ENCODE measurements at places on chromosomes 1 and 21.

DNA sequence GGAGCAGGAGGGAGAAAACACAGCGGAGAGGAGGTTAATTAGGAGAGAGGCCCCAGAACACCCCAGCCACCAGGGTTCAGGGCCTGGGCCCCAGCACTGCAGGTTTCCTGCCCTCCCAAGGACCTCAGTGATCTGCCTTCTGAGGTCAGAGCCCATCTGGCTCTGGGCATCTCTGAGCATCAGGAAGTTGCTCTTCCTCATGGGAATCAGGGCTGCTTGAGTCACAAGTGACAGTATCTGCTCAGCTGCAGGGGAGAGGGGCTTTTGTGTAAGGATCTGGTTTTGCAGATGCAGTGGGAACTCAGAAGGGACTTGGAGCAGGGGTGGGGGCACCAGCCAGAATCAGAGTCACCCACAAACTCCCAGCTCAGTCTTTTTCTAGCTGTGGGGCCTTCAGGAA is 472.1 kb downstream of the PTPRU start:
- no peak for DNase-seq

GRCh38 chr1:230549625-230550024 is 92.7 kb upstream of the COG2 start:
- no peak for DNase-seq

DNA sequence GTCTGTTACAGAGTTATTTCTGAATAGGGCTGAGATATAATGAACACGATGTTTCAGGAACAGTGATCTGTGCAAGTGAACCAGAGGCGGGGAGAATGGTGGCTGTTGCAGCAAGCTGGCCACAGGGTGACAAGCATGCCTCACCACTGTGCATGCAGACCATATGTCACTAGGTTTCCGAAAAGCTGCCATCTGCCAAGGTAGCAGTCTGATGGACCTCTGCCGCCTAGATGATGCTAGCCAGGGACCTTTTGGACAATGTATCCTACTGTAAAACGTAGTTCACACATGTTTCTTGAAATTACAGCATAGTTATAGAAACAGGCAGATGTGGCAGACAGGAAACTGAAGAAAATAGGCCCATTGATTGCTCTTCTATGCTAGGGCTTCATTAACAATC is 204.2 kb upstream of the RRP15 start:
- no peak for DNase-seq

DNA sequence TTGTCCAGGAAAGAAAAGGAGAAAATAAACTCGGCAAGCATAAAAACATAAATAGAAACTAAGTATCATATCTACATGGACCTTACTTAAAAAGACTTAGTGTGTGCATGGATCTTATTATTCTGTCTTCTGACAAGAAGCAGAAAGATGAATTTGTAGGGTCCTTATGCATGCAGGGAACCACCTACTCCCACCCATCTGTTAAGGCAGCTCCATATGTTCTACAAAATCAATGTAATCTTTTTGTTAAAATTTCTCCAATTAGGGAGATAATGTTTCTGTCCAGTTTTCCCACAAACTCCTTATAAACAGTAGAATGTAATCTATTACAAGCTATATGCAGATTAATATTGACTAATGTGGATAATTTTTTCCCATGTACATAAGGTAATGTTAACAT is 13.9 kb upstream of the PTPN14 start:
- DNase-seq = no peak

GRCh38 chr1:36464605-36465393 is 615 bp upstream of the MRPS15 start:
- no peak for DNase-seq

DNA sequence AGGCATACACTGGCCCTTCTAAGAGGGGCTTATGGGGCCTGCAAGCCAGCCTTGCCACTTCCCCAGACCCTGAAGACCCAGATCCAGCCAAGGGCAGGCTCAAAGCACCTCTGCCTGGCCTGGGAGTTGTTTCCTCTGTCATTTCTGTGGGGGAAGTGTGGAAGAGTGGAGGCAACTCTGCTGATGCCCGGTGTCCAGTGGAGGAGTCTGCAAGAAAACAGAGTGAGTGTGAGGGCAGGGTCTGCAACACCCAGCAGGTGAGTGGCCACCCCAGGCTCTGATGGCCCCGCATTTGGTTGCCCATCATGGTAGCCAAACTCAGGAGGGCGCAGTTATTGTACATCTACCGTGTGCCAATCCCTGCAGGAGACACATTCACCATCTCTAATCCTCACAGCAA is 8.4 kb downstream of the CLEC20A start:
- no peak for DNase-seq

- no peak for DNase-seq
Measured at GRCh38 chr1:100152271-100152670, 19.3 kb downstream of the TRMT13 start.

DNA sequence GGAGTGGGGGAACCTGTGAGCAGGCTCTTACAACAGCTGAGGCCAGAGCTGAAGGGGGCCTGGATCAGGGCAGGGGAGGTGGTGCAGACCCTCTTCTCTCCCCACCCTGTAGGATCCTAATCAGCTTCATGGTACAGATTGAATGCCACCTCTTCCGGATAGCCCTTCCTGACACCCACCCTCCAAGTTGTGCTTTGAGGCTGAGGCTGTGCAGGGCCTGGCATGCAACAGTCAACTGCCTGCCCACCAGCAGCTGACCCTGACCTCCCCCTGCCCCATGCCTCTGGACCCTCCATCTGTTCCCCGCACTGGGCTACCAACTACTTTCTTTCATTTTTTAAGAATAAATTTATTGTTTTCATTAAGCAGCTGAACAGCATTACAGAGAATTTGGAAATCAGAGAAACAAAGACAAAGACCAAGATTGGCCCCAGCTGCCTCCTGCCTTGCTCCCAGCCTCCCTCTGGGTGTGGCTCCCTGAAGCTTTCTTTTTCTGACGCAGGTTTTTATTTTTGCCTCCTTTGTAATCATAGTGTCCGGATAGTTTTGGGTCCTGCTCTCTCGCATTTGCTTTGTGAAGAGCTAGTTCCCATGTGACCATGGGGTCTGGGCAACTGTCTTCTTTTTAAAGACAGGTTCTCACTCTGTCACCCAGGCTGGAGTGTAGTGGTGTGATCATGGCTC is 12.8 kb downstream of the ZNF362 start:
- DNase-seq = no peak

- no peak for DNase-seq
Measured at GRCh38 chr1:46399307-46399706, 5.2 kb downstream of the FAAH start.

- no peak for DNase-seq
Measured at GRCh38 chr1:246782120-246782900, 58.1 kb downstream of the SCCPDH start.

GRCh38 chr1:168535536-168535935 is 8.3 kb downstream of the XCL2 start:
- DNase-seq = no peak

- DNase-seq = no peak
Measured at GRCh38 chr1:110487726-110488125, 31.2 kb downstream of the KCNA10 start.

GRCh38 chr21:44024887-44025353 is 12.8 kb downstream of the TRAPPC10 start:
- DNase-seq = no peak

GRCh38 chr1:8455700-8456307 is 137.9 kb downstream of the SLC45A1 start:
- no peak for DNase-seq

DNA sequence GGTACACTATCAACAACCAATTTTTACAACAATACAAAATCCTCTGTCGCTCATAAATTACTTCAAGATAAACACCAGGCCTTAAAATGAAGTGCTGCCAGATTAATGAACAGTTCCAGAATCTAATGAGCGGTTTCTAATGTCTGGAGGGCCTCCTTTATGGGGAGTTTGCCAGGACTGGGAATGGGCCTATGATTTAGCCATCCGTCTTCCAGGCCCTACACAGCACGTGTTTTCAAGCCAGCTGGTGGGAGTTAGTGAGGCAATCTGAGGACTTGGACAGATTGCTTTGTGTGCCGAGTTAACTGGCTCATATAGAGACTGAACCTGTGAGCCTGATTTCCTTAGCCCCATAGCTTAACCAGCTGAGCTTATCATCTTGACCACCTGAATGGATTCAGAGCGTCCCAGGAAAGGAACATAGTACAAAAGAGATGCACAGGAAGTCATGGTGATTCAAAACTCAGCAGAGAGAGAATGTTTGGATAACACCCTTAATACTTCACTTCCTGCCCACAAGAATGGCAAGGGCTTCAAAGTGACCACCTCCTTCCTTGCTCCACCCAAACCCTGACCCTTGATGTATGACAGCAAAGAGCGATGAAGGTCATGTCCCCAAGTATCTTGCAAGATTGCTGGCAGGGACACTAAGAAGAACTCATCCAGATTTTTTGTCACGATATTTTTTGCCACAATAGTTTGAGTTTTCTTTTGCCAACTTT is 143.5 kb downstream of the SLC30A10 start:
- no peak for DNase-seq

DNA sequence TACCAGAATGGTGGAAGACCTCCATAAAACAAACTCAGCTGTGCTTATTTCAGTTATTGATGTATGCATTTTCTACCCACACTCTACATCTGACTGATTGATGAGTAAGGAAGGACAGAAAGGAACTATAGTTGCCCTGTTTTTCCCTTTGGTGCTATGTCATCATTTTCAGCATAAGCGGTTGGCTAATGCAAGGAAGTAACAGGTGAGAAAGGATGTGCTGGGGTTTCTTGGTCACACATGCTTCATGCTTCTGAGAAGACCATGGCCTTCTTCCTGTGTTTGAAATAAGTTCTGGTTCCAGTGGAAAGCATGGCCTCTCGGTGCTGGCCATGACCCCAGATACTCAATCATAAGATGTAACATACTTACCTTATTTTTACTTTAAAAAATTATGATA is 541.2 kb downstream of the PTPRU start:
- no peak for DNase-seq

DNA sequence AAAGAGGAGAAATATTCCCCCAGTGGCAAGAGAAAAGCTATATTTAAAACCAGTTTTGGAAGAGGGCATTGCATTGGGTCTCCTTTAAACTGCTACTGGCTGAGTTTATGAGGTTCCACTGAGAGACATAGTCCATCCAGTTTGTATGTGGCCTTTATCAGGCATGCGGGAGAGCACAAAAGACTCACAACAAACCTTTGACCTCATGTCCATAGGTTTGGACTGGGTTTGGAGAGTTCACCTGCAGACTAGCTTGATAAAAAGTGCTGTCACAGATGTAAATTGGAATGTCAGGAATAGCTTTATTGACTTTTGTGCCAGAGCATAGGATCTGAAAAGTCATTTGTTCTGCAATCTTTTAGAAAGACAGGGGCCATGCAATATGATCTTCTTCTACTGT is 131.0 kb upstream of the NRIP1 start:
- DNase-seq = no peak

GRCh38 chr1:21492356-21492625 is 16.9 kb upstream of the ALPL start:
- DNase-seq = no peak

DNA sequence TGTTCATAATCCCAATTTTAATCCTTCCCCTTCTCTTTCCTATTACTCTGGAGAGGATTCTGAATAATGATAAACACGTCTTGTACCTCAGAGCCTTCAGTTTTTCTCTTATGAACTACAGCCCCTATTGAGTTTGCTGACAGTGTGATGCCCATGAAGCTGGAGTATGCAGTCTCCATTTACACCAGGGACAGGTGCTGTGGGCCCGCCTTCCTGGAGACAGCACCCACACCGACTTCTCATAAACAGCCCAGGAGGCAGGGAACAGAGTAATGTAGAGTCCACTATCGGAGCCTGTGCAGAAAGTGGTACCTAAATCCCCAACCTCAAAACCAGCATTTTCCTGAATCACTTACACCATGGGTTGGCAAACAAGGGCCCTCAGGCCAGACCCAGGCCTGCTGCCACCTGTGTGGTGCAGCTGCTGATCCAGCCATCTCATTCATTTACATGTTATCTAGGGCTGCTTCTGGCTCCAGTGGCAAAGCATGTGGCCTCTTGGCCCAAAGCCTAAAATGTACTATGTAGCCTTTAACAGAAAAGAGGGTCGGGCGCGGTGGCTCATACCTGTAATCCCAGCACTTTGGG is 95.1 kb upstream of the KRTAP19-8 start:
- no peak for DNase-seq

- no peak for DNase-seq
Measured at GRCh38 chr1:15454256-15454655, 2.3 kb upstream of the CELA2A start.

DNA sequence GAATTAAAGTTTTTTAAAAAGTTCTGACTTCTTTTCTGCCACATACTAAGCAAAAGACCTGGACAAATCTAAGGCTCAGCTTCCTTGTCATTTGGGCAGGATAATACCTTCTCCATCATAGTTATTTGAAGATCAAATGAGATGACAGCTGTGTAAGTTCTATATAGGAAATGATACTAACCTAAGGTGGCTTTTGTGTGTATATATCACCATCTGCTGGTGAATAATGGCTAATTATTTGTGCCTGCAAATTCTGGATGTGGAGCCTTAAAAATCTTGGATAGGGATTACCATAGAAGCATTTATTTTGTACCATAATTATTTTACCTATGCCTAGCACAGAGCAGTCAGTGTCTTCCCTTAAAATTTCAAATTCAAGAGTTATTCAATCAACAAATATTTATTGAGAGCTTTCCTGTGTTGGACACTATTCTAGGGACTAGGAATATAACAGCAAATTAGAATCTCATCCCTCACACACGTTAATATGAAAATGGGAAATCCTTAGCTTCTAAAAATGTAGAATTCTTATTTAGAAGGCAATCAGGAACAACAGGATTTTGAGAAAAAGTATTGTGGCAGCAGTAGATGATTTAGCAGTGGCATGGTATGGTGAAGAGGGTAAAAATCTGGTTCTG is 89.8 kb downstream of the TMEM200B start:
- DNase-seq = no peak

- no peak for DNase-seq
Measured at GRCh38 chr1:118185084-118185832, at the start of gene SPAG17. Gene SPAG17 (minus strand): TSS chr1:118185228. CDS start chr1:118185157, 71 bp downstream.

DNA sequence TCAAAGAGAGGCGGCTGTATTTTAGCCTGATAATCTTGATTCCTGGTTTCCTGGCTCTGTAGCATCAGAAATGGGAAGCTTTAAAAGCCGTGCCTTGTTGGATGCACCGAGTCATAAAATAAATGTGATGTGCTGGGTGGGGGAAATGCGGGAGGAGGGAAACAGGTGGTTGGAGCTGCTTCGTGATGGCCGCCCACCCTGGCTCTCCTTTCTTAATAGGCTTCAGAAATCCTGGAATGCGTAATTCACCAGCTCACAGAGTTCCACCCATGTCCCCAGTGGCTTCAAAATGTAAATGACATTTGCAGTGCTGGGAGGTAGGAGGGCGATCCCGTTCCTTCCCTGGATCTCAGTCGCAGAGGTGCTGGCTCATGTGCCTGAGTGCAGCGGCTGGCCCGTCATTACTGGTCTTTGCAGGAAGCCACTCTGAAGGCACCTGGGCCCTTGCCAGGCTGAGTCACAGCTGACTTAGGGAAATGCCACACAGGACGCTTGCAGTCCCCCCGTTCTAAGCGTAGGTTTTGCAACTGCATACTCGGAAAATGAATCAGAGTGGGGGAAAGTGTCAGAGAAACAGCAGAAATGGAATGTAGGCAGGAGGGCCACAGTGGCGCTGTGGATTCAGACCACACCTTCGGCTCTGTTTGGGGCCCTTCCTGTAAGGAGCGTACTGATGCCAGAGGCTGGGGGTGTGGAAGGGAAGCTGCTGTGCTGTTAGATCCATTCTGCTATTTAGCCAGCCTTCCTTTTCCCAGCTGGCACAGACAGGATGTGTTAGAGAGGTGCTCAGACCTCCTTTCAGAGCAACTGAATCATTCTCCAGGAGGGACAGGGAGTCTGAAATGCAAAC is 37.6 kb downstream of the GALNT2 start:
- DNase-seq = peak; percentile 69

All from anterior cingulate cortex (tissue), 58 donors.